Bone marrow (tissue), 2 donors: ENCODE measurements at places on chromosomes 5 and 9.

DNA sequence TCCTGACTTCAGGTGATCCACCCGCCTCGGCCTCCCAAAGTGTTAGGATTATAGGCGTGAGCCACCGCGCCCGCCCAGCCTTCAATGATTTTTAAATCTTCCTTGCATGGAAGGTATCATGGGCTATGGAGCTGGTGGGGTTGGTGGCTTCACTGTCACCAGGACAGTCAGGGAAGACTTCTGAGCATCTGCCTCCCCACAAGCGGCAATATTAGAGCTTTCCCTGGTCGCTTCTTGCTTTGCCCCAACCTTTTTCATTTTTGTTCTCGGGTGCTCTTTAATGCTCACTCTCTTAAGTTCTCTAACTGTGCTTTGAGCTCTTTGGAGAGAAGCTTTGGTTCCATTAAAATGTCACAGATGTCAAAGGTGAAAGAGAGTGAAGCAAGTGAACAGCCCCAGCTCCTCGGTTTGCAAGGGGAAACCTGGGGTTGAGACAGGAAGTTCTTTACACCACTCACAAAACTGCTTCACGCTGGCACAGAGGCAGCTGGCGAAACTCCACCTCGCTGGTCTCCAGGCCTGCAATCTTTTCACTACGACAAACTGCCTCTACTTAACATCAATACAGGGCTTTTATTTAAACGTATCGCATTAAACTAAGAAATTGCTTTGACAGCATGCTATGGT, 142.5 kb upstream of the RETREG1 start:
- no peak for DNase-seq

DNA sequence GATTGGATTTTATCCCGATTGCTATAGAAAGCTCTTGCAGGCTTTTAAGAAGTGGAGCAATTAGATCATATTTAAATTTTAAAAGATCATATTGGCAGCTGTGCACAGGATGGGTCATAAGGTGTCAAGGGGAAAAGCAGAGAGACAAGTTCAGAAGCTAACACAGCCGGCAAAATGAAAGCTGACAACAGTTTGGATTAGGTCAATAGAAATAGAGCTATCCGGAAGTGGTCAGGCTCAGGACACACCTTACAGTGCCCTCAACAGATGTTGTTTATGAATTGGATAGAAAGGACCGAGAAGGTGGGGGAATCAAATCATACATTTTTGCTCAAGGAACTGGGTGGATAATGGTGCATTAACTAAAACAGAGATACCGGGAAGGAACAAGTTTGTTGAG, 46.3 kb upstream of the MARCHF11 start:
- DNase-seq, result no peak

DNA sequence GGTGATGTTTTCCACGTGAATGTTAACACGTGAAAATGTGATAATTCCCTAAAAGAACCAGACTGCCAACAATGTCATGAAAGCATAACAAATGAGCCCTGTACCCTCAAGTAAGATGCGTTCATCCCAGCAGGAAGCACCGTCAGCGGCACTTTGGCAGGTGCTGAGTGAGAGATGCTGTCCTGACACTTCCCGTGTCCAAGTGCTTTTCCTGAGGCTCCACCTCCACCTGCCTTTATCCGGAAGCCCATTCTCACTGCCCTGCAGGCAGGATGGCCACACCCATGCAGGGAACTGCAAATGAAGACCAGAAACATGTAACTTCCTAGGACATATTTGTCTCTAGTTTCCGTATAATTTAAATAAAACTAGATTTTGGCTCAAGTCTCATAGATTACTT, 238.0 kb upstream of the IRX2 start:
- no peak for DNase-seq

GRCh38 chr5:34564710-34565235, 91.4 kb upstream of the RAI14 start:
- no peak for DNase-seq

GRCh38 chr5:144209361-144209760, 38.7 kb downstream of the KCTD16 start:
- no peak for DNase-seq

DNA sequence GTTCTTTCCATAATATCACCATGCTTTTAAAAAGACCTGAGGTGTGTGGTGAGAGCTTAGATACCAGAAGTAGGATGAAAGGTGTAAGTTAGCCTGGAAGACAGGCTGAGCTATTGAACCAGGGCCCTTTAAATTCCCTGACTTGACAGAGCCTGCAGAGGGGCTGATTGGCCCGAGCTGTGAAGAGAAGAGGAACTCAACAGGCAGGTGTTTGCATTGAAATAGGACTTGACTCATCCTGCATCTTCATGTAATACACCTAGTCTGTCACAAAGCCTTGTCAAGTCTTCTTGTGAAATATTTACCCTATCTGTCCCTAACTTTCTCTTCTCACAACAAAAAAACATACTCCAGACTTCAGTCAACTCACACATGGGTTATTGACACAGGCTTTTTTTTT, 16.6 kb upstream of the ANP32B start:
- no peak for DNase-seq

DNA sequence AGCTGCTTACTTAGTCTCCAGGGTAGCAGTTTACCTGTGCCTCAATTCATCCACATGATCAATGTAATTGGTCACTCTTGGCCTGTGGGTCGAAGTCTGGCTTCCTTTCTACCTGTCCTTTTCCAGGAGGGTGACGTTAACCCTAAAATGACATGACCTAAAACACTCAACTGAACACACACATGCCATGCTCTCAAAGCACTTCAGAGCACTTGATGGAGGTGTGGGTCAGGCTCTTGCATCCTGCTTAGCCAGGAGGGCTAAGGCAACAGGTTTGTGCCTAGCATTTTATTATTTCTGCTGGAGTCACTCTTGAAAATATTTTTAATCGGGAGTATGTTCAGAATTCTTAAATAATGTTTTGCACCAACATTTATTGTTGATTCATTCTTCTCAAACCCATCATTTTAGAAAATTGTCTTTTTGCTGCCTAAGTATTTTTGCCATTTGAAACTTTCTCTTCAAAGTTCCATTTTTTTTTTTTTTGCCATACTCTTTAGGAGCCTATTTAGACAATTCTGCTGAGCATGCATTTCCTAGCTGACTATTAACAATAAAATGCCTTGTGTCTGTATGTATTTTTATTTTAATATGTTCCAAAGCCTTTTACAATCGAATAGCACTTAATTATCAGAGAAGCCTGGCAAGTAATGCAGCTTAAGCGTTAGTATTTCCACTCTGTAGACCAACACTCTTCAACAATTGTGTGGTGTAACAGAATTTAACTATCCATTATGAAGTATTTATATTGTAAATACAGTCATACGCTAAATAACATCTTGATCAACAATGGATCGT, 59.1 kb downstream of the ATP10B start:
- DNase-seq, result no peak

GRCh38 chr5:140340605-140341121, 5.7 kb downstream of the HBEGF start:
- DNase-seq, result no peak

GRCh38 chr9:134189470-134190231, 25.3 kb upstream of the RNU6ATAC start:
- DNase-seq, result no peak
